ENCODE measurements at places on chromosomes 4 and X.

DNA sequence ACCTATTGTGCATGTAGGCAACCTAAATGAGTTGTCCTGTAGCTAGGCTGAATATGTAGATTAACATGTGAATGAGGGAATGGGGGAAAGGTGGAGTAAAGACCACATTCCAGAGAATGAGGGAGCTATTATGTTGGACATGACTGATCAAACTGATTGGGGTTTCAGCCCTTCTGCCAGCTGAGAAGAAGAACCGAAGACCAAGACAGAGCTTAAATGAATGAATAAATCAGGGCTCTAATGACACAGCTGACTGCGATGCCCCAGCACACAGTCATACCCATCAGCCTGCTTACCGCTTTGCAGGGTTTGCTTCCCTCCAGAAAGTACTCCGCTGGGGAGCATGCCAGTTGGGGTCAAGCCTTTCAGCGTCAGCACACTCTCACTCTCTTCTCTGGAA, 315.4 kb downstream of the PPP3CA start:
- no peak for DNase-seq

DNA sequence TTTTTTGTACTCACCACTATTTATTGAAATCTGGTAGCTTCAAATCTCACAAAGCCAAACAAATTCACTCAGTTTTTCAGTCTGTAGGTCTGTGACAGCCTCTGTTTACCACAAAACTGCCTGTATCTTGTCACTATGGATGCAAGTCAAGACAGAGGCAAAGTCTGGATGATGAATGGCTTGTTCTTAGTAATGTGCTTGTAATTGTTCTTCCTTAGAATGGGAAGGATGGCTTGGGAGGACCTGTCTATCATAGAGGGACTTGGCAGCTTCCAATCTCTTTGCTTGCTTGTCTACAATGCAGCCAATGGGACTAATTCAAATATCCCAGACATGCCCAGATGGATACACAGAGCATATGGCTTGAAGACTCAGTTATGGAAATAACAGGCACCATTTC, 141.2 kb upstream of the SCML1 start:
- DNase-seq = no peak

DNA sequence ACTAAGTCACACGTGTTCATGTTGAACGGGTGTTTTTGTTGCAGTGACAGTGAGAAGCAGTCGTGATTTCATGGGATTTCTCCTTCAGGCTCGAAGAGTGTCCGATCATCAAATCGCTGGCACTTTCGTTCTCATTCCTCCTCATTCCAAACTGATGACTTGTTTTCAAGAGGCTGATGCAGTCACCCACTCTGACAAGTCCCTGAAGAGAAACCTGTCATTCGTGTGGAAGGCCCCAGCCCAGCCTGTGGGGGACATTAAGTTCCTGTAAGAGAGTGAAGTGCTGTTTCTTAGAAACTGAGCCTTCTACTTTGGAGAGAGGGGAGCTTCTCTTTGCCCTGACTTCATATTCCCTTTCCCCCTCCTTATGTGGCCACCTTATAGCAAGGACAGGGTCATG, 8.0 kb downstream of the REELD1 start:
- DNase-seq = no peak

DNA sequence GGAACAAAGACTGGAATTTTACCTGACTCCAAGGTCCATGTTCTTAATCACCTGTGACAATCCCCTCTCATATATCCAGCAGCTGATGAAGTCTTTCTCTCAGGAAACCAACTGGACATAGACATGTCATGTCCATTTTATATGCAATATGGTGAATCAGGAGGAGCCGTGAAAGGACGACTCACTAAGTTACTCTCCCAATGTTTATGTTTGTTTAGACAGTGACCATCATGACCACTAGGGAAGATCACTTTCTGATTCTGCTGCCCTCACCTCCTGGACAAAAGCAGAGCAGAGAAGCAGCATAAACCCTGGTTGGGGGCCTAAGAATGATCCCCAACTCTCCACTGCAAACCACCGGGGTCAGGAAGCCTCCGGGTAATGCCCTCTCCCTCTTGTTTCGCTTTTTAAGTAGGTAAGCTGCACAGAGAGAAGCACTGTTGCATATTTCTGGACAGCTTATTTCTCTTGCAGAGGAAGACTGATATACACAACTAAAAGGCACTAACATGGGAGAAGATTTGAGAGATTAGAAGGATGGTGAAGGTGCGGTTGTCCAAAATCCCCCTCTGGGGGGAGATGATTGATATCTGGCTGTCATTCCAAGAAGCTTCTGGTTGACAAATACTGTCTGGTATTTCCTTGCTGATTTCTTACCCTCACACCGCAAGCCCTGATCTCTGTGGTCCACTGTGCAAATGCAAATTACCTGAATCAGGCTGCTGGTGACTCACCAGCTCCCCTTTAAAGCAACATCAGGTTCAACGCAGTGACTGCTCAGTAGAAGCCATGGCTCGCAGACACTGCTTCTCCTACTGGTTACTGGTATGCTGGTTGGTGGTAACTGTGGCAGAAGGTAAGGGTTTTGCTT, at the start of gene ODAPH:
Gene ODAPH, plus strand, starts transcription at position 773 of the 871 bp plus-strand sequence. Its CDS starts 17 bp downstream, at position 790.
- no peak for DNase-seq

DNA sequence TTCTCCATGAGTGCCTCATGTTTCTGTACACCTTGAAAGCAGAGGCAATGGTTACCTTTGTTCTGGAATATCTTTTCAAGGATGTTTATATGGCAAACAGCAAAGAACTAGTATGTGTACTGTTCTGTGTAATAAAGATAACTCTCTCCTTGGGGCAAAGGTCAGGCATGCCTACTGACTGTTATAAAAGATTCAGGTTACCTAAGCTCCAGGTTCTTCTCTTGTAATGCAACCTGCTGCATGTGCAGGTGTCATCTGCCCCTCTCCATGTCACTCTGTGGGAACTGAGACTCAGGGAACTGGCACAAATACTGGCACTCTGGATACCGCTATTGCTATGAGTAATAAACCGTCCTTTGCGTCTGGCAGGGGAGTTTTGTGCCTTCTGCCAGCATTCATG, 5.4 kb upstream of the TRPC3 start:
- no peak for DNase-seq

DNA sequence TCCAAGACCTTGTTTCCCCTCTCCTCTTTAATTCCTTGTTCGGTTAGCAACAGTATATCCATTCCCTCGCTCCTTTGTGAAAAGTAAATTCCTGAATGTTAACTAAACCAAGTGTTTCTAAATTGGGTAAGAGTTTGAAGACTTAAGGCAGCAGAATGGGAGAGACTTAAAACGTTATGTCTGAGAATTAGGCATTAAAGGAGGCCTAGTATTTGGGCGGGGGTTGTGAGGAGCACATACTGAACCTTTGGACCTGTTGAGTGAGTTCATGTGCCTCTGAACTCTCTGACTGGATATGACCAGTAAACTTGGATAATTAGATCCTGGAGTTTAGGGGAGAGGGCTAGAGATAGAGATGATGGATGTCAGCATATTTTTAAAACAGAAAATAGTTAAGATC, 1.2 kb downstream of the MSMO1 start:
- no peak for DNase-seq

DNA sequence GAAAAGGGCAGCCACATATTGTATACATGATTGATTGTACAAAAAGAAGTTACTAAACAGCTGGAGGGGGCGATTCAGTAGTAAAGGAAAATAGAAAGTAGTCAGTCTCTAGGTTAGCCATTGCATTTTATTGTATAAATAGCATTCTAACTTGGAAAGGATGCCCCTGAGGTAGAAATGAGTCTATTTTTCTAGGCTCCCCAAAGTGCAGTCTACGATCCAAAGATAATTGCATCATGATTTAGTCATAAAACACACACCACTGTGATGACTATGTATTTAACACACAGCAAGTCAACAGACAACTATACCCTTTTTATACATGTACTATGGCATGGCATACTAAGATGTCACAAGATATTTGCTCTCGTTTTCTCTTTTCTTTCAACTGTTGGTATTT, 204.9 kb downstream of the APBB2 start:
- no peak for DNase-seq

GRCh38 chrX:150074175-150074574, 135.9 kb upstream of the EOLA2 start:
- DNase-seq = no peak

GRCh38 chrX:107677501-107677901, 49.2 kb downstream of the PRPS1 start:
- DNase-seq = no peak

DNA sequence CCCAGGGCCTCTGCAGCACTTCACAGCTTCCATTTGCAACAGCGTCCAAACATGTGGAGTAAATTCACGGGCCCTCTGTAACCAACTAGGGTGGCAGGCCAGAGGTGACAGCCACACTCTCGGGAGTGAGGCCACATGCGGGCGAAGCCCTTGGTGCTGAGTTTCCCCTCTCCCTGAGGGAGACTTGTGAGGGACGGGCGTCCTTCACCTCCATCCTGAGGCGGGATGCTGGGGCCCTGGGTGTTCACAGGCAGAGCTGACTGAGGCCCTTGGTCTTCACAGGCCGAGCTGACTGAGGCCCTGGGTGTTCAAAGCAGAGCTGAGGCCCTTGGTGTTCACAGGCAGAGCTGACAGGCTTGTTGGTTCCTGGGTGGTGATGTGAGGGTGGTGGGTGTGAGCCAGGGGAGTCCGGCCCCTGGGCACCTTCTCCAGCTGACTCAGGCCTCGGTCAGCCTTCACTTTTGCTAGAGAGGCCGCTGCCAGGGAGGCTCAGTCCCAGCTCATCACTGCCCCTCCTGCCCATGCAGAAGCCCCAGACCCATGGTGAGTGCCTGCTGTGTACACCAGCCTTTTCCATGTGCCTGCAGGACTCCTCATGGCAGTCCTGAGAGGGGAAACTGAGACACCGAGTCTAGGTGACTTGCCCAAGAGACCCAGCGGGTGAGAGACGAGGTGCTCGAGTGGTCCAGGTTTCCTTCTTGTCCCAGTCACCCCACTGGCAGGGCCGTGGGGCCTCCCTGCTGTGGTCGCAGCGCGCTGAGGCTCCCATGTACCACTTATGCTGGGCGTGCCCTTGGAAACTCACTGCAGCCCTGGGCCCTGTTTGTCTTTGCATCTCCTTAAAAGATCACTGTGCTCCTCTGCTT, 8.5 kb downstream of the WFS1 start:
- DNase-seq = no peak

DNA sequence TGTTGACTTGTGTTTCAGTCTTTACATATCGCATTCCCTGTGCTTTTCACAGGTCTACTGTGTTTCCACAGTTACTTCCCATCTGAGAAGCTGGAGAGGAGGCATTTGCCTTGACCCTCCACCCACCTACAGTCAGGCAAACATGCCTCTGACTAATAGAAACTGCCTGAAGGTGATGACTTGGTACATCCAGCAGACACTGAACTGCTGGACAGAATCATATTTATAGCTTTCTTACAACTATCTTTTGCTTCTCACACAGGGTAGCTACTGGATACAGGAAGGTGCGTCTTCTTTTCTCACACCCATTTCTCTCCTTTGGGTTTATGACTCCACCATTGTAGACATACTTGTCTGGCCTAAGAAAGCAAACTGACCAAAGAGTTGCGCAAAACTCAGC, 58.0 kb downstream of the VGLL1 start:
- DNase-seq = no peak

- peak; percentile 2 for DNase-seq
Measured at GRCh38 chrX:129606918-129607317, 47.8 kb downstream of the APLN start.

DNA sequence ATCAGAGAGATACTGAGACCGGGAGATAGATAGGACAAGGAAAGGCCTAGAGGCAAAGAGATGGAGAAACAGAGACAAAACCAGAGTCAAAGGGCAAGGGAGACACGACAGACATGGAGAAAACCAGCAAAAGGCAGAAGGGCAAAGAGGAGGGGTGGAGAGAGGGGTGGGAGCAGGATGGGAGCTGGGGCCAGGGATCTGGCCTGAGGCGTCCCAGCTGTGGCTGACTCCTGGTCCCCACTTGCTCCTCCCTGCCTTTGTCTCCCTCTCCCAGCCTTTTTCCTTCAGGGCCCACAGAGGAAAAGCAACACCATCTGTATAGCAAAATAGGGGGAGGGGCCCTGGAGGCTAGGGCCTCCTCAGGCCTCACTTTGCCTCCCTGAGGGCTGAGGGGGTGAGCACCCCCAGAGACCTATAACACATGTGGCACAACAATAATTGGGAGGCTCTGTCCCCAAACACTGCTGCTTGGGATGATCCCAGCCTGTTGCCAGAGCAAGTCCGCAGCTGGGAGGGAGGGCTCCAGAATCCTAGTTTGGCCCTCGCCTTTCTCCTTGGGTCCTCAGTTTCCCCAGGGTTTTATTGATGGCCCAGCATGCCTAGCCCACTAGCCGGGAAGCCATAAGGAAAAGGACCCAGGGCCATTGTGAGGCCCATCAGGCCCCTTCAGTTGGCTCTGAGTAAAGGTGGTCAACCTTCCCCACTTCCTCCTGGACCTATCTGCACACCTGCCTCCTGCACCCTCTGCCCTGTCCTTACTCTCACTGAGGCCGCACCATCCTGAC, 96.8 kb downstream of the PJA1 start:
- DNase-seq = no peak

DNA sequence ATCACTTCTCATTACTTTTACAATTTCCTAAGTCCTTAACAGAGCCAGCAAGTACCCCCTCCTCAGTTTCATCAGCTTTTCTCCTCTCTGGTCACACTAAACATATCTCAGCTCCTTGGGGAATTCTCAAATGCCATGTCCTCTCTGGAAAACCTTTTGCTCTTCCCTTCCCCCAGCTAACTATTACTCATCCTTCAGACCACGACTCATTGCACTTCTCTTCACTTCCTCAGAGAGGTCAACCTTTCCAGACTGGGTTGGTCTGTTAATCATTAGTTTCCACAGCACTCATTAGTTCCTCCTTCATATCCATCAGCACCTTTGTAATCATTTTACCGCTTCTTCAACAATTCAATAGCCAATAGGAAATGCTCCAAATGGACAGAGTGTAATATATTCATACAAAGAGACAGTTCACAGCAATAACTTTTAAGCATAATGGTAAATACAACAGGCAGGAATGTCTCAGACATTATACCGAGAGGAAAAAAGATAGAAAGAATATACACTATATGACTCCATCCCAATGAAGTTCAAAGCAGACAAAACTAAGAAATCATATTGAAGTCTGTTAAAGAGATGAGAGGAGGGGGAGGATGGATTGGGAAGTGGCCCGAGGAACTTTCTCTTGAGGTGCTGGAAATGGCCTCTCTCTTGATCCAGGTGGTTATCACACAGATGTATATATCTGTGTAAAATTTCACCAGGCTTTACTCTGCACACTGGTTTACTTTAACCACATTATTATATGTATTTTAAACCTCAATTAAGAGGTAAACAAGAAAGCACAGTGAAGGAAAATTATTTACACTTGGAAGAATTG, 39.6 kb downstream of the DDX60L start:
- no peak for DNase-seq

Measured in NCI-H526 treated with DMSO at 0.1 percent for 48 hours (cell line).